Mesenteric fat pad (tissue), 1 donor: ENCODE measurements at places on chromosomes 4 and X. TPM values are rescaled to one million over a fixed set of nuclear protein-coding genes. Genes with fewer than 3 reads are reported as not detected.

GRCh38 chr4:573122-573892 is 2.8 kb downstream of the TMEM271 start:
- DNase-seq: no peak

- DNase-seq: no peak
These were observed 131.4 kb downstream of the GBA3 start for GRCh38 chr4:22824091-22824490.

- DNase-seq: no peak
These were observed 47.6 kb upstream of the FGG start for GRCh38 chr4:154660052-154660451.

GRCh38 chr4:68765876-68766275 is 49.9 kb upstream of the UGT2B10 start:
- DNase-seq: no peak

DNA sequence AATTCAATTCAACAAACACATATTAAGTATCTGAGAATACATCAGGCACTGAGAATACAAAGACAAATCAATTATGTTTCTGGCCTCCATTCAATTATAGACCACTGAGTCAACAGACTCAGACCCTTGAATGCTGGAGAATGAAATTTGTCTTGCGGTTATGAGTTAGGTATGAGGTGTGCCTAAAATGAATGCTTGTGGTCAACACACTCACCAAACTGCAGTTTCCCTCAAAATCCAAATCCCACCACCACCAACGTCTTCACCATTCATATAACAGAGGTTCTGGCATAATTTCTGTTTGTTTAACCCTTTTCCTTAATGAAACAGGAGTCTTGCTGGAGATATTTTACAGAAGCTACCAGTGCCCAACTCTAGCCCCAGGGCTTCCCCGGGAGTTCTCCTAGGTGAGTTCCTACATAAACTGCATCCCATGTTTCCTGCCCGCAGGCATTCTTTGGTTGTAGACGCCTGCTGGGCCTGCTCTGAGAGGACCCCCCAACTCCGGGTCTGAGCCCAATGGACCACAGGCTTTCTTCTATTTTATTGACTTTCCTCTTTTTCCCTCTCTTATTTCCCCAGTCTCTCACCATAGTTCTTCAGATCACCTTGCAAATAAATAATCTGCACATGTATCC is 119.2 kb downstream of the DDX53 start:
- DNase-seq: no peak

The MCUB gene
- total RNA-seq: 23.6 TPM

DNA sequence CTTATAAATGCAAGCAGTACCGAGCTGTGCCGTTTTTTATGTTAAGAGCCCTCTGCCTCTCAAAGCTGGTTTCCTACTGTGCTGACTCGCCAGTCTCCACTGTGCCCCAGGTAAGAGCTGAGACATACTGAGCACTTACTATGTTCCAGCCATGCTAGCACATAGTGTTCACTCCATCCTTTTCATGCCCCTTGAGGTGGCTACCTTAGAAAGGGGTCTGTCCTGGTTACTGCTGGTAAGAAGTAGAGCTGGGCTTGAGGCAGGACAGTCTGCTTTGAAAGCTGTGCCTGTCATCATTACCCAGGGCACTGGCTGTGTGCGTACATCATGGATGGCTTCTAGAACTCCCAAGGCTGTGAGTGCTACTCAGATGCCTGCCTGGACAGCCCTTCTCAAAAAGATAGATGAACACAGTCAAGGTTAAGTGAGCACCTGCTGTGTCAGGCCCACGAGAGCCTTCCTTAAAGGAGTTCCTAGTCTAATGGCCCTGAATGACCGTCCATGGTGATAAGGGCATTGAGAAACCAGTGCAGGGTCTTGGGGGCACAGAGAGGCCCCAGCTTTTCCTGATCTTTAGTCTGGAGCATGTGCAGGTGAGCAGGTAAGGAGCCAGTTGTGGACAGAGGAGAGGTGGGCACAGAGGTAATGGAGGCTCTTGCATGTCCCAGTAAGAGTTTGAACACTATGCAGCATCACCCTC is 1.6 kb downstream of the STK32B start:
- DNase-seq: no peak

DNA sequence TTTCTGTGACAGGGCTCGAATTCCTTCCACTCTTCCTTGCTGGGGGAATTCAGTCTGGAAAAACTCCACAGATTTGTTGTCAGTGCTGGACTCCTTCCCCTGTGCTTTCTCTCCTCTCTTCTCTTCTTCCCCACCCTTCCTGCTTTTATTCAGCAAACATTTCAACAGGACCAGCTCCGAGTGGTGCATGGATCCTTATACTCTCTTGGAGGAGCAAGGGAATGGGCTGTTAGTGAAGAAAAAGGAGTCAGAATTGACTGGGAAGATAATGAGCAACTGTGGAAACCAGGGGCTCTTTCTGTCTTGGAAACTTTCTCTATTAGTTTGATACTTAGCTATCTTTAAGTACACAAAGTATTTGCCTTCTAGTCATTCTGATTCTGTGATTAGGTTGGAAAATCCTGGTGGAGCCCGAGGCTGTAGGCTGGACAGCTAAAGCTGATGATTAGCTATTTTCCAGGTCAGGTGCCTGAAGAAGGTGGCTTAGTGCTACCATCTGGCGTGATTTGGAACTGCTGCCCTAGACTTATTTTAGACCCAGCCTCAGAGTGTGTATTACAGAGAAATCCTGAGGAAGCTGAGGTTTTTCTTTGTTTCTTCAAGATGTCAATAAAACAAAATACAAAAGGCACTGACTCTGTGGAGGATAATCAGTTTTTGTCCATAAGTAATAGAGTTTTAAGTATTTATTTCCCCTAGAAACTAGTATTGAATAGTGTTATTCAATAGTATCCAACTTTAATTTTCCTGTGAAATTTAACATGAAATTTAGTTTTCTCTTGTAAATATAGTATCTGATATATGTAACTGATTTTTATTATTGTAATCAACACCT is 38.4 kb downstream of the NAP1L5 start:
- DNase-seq: no peak

DNA sequence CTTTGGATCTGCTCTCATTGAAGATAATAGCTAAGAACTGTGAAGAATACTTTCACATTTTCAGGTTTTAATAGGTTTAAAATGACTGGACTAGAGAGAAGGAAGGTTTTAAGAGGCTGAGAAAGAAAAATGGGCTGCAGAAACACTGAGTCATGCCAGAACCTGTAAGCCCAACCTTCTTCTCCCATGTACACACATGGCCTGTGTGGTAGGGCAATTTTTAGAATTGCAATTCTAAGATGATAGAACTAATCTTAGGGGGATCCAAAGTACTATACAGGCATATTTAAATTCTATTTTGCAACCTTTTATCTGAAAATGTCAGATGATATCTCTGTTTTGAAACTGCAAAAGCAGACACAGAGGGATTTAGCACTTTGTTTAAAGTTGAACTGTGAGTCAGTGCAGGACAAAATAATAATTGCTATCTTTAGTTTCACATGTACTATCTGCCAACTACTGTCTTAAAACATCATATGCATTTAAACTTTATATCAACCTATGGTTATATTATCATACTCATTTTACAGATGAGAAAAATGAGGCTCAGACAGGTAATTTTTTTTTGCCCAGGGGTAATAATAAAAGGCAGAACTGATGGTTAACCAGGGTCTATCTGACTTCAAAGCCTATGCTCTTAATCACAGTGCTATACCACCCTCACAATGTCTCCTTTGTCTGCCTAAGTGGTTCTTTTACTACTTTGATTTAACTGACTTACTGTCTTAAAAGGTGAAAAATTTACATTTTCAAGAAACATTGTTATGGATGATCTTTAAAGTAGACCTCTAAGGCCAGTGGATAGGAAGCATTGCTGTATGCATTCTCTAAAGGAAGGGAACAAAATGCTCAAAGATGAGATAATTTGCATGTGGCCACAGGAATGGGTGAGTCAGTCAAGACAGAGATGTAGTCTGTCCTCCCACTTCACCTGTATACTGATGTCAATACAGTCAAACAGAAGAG is 4.3 kb downstream of the TMPRSS11E start:
- DNase-seq: no peak

The NWD2 gene
- 29.0 TPM for total RNA-seq

DNA sequence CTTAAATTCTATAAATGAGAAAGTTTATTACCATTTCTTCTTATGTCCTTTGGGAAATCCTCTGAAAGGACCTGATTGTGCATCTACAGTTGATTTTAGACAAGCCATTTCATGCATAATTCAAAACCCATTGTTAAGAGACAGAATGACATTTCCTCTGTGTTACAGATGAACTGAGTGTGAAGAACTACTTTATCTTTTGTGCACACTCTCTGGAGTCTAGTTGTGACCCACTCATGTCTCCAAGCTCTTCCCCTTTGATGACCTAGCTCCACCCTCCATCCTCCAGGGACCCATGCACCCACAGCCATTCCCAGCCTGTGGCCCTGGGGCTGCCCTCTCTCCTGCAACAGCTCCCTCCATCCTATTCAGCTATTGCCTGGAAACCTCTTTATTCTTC is 57.5 kb upstream of the BMPR1B start:
- no peak for DNase-seq

DNA sequence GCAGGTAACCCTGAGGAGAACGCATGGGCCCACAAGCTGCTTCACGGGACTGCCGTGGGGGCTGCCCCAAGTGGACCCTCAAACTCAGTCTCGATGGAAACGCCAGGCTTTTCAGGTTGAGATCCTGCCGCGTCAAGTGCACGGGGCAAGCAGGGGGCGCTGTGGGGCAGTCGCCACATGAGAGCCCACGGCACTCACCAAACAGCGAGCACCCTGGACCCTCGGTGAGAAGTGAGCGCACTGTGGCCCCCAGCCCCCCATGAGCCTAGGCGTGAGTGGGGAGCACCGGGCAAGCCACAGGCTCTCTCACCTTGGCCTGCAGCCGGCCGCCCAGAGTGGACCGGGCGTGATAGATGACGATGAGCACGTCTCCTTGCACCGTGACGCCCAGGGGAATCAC is 50.9 kb upstream of the CPLX1 start:
- DNase-seq: no peak

The HPGD gene
- total RNA-seq: 12.9 TPM

DNA sequence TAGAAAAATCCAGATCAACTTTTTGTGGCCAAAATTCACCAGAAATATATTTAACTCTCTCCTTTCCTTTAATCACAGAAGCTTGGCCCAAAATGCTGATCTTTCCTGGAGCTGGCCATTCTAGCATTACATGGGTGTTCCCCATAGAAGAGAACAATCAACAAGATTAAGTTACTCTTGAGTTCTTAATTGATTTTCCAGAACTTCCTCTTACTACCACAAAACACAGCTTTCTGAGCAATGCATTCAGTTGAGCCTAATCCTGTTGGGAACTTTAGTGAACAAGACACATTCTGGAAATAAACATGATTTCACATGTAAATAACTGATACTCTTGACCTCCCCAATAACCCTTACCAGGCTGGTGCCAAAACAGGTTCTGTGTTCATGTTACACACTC is 45.4 kb upstream of the STIM2 start:
- no peak for DNase-seq

DNA sequence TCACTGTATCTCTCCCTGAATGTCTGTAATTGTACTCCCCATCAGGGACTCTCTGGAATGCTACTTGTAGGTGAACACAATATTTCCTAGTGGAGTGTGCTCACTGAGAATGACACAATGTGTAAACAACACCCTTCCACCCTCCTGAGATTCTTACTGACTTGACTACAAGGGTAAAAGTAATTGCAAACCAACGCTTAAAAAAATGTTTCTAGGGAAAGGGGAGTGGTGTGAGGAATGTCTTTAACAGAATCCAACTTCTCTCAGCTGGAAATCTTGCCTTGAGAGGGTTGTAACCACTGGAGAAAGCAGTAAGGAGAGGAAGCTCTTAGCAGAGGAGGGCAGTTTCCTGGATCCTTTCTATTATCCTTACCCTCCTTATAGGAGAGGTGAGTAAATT is 5.1 kb upstream of the RAPGEF2 start:
- DNase-seq: no peak

GRCh38 chr4:44118971-44119680 is 329.5 kb downstream of the KCTD8 start:
- no peak for DNase-seq

- no peak for DNase-seq
These were observed 1.4 kb upstream of the UGT2B4 start for GRCh38 chr4:69497076-69497475.

The NEXMIF gene
- total RNA-seq: 0.51 TPM

- DNase-seq: peak; percentile 41
These were observed 11.7 kb upstream of the STATH start for GRCh38 chr4:69984030-69984443.

The POF1B gene
- 0.32 TPM for total RNA-seq
